ENCODE measurements at places on chromosomes 1 and 21.
A peak's percentile ranks its signal among the peaks of the same experiment; 100 is the strongest.

DNA sequence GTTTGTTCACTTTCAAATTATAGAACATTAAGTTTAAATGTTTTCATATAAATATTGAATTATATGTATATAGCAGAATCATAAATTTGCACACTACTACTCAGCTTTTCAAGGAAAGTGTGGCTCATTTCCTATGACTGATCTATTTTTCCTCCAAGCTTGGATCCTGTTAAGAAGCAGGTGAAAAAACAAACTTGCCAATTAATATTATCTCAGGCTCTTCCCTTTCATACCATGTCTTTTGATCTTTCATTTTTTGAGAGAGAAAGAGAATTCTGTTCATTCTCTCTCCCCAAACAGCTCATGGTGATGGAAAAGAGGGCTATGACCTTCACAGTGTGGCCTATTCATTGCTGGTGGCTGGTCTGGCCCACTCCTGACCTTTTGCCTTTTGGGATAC lies 43.7 kb downstream of the SEC16B start:
- no peak for DNase-seq

DNA sequence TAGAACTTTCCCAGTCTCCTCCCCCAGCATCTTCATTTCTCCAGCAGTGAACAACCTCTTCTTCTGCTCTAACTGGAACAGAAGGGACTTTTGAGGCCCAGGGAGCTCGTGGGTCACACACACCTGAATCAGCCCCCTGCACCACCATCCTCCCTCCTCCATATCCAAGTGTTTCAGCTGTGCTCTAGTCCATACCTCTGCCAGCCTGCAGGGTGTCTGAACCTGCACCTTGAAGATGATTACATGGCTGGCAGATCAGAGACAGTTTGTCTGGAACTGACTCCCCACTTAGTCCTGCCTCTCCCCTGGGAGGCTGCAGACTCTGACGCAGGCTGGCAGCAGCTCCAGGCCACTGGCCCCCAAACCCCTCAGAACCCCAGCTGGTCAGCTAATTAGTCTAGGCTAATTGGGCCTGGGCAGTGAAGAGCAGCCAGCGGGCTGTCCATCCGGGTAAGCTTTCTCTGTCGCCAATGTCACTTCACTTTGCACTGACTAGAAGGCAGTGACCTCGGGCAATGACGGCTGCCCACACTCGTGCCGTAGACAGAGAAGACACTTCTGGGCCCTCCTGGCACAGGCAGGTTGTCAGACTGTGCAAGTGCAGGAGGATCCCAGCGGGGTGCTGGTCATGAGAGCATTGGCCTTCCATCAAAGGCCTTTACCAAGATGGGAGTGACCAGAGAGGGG lies 12.2 kb downstream of the CAMK1G start:
- no peak for DNase-seq

GRCh38 chr21:46553993-46554392 lies 50.9 kb downstream of the S100B start:
- DNase-seq, result no peak

- no peak for DNase-seq
These were observed 200.2 kb downstream of the APP start for GRCh38 chr21:25970254-25970930.

- no peak for DNase-seq
These were observed 86.7 kb downstream of the PROX1 start for GRCh38 chr1:214074477-214074876.

- DNase-seq, result no peak
These were observed 12.3 kb downstream of the SLC9C2 start for GRCh38 chr1:173590557-173590956.

DNA sequence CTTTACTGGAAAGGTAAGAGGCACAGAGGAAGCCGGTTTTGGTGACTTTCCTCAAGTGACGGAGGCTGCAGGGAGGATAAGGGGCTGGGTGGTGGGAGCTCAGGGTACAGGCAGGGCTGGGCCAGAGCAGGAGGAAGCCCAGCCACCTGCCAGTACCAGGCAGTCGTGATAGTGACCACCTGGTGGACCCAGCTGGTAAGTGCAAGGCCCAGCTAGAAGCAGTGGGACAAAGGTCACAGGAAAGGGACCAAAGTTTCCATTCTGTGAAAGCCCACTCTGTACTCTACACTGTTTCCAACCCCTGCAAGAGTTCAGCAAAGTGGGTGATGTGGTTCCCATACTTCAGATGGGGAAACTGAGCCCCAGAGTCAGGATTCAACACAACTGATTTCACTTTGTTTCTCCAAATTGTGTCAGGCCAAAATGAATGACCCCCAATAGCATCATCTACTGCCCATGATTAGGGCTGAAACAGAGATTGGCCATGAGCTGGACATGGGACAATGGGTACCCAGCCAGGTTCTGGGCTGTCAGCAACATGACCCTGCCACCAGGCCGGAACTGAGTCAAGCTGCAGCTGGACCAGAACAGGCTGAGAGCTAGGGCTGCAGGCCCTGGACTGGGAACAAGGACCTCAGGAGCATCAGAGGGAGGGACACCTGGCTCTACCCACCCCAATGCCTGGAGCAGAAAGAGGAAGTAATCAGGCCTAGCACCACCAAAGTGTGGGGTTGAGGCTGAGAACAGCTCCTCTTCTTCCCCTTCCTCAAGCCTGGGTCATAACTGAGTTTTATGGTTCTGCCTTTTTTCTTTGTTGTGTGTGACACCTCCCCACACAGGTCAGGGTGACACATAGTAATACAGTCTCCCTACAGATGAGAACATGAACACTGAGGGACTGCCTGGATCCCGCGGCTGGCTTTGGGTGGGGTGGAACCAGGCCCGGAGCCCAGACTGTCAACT lies 50.2 kb downstream of the KCNN3 start:
- no peak for DNase-seq

- no peak for DNase-seq
These were observed 125.1 kb downstream of the ETS2 start for GRCh38 chr21:38930853-38931252.

DNA sequence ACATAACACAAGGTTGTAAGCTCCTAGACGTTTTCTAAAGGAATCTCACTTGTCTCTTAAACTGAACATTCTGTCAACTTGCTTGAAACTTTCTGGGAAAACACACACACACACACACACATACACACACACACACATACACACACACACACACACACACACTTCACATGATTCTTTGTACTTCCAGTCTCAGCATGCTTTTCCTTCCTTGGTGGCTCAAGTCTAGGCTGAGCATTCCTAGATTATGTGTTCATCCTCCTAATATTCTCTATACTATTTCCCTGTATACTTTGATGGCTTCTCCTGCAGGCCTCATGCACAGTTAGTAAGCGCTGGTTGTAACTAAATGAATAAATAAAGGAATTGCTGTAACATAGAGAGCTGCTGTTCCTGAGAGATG lies 372.1 kb downstream of the PTPRC start:
- DNase-seq, result no peak

GRCh38 chr1:156486421-156487344 lies 13.9 kb downstream of the MEF2D start:
- no peak for DNase-seq

GRCh38 chr1:181101581-181102226 lies 13.2 kb downstream of the IER5 start:
- no peak for DNase-seq

- DNase-seq, result no peak
These were observed 57.4 kb upstream of the NRIP1 start for GRCh38 chr21:15122241-15122640.

GRCh38 chr1:189597083-189597482 lies 880.6 kb downstream of the BRINP3 start:
- DNase-seq, result no peak

DNA sequence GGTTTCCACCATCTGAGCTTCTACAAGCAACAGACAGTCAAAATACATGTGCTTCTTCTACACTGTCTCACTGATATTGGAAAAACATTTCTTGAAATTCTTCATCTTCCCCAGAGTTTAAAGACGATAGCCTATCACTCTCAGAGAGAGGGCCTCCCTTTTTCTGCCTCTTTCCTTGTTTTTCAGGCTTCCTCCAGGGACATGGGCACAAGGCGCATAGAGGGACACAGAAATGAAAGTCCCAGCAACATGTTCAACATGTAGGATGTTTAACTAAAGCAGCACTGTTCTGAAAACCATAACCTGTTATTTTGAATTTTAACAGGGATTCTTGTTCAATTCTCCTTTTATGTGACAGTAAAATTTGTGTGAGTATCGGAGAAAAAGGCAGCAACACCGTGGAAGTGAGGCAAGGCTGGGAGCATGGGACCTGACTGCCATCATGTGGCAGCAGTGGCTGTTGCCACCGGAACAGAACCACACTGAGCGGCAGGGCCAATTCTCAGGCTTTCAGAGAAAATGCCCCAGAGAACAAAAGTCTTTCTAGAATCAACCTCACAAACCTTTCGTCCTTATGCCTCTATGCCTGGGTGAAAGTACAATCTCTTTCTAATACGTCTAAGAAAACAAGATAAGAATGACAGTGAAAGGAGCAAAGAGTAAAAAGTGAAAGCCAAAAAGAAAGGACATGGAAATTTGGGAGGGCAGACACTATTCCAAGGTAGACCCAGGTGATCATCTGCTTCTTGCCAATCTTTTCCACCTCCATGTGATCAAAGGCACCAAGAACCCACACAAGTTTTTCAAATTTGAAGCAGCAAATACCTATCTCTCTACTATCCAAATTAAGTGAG lies 54.5 kb downstream of the PCNX2 start:
- DNase-seq, result no peak

DNA sequence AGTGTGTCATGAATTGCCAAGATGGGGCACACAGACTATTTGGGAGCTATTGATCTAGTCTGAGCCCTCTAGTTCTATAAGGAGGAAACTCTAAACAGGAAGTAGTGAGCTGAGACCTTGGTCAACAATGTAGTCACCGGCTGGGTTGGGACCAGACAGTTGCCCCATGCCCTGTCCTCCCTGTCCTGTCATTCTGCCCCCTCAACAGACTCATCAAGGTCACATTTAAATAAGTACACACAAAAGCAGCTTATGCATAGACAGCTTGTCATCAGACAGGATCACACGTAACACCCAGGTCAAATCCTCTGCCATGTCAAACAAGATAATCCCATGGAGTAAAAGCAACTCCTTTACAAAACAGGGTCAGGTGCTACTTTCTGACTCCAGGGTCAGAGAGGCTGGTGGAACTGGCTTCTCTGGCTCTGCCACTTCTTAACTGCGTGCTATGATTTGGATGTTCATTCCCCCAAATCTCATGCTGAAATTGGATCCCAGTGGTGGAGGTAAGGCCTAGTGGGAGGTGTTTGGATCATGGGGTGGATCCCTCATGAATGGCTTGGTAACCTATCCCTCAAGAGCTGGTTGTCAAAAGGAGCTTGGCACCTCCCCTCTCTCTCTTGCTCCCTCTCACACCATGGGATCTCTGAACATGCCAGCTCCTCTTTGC lies 128.9 kb downstream of the HIVEP3 start:
- no peak for DNase-seq

DNA sequence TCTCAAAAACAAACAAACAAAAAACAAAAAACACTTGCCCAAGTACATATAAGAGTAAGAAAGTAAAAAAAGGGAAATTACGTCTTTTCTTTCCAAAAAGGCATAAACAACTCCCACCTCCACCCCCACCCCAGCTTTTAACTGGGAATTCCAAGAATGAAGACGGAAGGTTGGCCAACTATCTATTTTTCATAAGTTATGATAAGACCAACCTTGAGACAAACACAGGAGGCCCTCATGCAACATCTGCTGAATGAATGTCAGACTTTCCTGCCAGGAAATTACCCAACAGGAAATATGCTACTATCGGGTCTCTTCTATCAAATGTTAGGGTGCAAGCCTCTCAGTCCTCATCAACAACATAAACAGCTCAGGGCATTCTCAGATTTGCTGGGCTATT lies 1.9 kb downstream of the BSDC1 start:
- no peak for DNase-seq

DNA sequence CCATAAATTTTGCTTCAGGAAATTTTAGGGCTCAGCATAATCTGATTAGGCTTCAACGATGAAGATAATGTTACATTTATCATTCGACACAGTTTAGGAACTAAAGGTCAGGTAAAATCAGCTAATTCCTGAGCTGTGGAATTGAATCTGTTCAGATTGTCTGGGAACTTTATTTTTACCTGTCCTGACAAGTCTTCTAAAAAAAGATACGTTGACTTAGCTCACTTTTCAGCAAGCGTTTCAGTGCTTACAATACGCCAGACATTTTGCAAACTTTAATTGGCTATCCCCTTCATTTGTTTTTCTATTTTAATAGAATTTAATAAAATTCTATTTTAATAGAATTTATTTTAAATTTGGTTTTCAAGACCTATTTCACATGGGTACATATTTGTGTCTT lies 57.8 kb downstream of the POU2F1 start:
- no peak for DNase-seq

- no peak for DNase-seq
These were observed 39.1 kb downstream of the KCNJ6 start for GRCh38 chr21:37877171-37877570.

- peak; percentile 53 for DNase-seq
These were observed 128.9 kb upstream of the ADAR start for GRCh38 chr1:154736841-154737240.

- DNase-seq, result no peak
These were observed 12.4 kb downstream of the CDC42 start for GRCh38 chr1:22064751-22065402.

DNA sequence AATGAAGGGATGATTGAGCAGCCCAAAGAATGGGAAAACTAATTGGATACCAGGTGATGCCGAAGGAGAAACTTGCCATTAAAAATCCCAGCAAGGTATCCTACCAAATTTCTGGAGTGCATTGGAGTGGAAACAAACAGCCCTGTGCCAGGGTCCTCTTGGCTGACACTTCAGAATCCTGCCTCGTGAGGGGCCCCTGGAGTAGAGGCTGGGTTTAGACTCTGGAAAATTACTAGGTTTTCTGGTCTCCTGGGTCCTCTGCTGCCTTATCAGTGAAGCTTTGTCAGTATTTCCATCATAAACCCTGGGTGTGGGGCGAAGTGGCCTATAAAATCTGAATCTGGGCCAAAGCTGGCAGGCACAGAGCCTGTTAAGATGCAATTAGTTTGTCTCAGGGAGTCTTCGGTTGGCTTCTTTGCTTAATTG lies 289.2 kb upstream of the USP24 start:
- DNase-seq, result no peak

DNA sequence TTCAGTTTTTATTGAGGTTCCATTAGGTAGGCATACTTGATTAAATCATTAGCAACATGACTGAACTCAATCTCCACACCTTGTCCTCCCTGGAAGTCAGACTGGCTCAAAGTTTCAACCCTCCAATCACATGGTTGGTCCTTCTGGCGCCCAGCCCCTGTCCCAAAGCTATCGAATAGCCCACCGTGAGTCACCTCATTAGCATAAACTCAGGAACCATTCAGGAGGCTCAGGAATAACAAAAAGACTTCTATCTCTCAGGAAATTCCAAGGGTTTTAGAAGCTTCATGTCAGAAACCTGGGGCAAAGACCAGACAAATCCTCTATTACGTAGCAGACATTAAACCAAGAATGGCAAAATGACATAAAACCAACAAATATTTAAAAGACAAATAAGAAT lies 78.6 kb downstream of the RGS2 start:
- DNase-seq, result no peak

GRCh38 chr1:40774266-40774998 lies 9.2 kb upstream of the KCNQ4 start:
- DNase-seq, result peak; percentile 53
